Activated CD8-positive, alpha-beta T cell treated with anti-CD3 and anti-CD28 coated beads, Interleukin-2, amount 10 ng/mL, durations not matched to agents 7 days and 5 days (primary cell): ENCODE measurements at places on chromosomes 7 and 10. TPM values are rescaled to one million over a fixed set of nuclear protein-coding genes. Genes with fewer than 3 reads are reported as not detected.

- H3K27ac ChIP-seq = no peak overlapping the region
- DNase-seq = no peak
- H3K4me3 ChIP-seq = no peak overlapping the region
- H3K4me1 ChIP-seq = peaks cover 17% of the 10 kb centered on the region
Measured at GRCh38 chr10:13891128-13892000, 304.6 kb downstream of the PRPF18 start.

GRCh38 chr7:113799896-113800295 is 118.9 kb downstream of the PPP1R3A start:
- DNase-seq = no peak
- H3K4me3 ChIP-seq = no peak overlapping the region
- H3K36me3 ChIP-seq = no peaks in the 10 kb centered on the region
- H3K4me1 ChIP-seq = no peaks in the 10 kb centered on the region
- no peak overlapping the region for H3K27ac ChIP-seq
- H3K27me3 ChIP-seq = no peaks in the 10 kb centered on the region

DNA sequence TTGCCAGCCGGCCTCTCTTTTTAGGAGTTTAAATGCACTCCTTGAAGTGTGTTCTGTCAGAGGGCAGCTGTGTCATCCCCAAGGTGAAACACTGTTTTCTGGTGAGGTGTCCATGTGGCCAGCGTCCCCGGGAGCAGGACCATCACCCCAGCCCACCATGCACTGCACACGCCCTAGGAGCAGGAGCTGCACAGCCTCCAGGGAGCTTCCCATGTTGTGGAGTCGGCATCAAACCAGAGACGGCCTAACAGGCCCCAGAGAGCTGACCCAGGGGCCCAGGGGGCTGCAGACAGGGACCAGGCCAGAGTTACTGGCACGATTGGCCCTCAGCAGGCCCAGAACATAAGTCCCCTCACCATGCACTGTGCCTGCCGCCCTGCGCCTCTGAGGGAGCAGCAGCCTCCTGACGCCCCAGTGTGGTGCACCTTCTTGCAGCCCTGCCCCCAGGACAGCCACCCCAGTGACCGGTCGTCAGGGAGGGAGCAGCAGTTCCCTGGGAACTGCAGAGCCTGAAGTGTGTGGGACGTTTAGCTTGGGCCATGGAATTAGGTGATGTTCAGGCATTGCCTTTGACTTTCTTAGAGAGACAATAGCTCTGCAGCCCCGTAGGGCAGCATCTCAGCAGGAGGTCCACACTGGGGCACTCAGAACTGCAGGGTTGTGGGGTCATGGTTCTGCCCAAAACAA is 97.9 kb downstream of the NKX6-2 start:
- no peak overlapping the region for H3K27ac ChIP-seq
- H3K27me3 ChIP-seq = no peaks in the 10 kb centered on the region
- no peak overlapping the region for H3K4me3 ChIP-seq
- H3K4me1 ChIP-seq = peaks cover 17% of the 10 kb centered on the region
- H3K36me3 ChIP-seq = peaks cover 13% of the 10 kb centered on the region
- DNase-seq = no peak

GRCh38 chr10:79434821-79435251 is 10.6 kb downstream of the ZCCHC24 start:
- H3K36me3 ChIP-seq = no peaks in the 10 kb centered on the region
- no peaks in the 10 kb centered on the region for H3K27me3 ChIP-seq
- H3K4me3 ChIP-seq = no peak overlapping the region
- peaks cover 11% of the 10 kb centered on the region for H3K4me1 ChIP-seq

GRCh38 chr10:48788554-48788953 is 103.9 kb downstream of the WDFY4 start:
- H3K27ac ChIP-seq = no peak overlapping the region
- H3K4me3 ChIP-seq = no peak overlapping the region
- DNase-seq = no peak
- H3K36me3 ChIP-seq = no peaks in the 10 kb centered on the region
- peaks cover 26% of the 10 kb centered on the region for H3K4me1 ChIP-seq
- peaks cover 18% of the 10 kb centered on the region for H3K27me3 ChIP-seq

DNA sequence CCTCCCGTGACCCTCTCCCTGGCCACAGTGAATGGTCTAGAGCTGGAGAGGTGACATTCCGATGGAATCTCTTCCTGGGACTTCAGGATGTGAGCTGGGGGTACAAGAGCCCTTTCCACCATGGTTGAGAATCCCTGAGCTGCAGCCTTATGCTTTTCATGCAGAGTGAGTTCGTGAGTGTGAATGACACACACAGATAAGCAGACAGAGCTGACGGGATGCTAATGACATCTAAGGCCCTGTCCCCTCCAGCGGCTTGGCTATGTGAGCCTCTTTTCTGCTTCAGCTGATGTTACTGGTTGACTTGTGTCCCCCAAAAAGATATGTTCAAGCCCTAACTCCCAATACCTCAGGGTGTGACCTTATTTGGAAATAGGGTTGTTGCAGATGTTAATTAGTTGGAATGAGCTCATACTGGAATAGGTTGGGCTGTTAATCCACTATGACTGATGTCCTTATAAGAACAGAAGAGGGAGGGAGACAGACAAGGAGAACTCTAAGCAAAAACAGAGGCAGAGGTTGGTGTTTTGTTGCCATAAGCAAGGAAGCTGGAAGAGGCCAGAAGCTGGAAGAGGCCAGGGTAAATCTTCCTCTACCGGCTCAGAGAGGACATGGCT is 111.1 kb upstream of the AFAP1L2 start:
- H3K27me3 ChIP-seq = no peaks in the 10 kb centered on the region
- H3K4me3 ChIP-seq = no peak overlapping the region
- peaks cover 29% of the 10 kb centered on the region for H3K36me3 ChIP-seq
- H3K27ac ChIP-seq = peak overlapping the region; percentile 1
- DNase-seq = no peak

DNA sequence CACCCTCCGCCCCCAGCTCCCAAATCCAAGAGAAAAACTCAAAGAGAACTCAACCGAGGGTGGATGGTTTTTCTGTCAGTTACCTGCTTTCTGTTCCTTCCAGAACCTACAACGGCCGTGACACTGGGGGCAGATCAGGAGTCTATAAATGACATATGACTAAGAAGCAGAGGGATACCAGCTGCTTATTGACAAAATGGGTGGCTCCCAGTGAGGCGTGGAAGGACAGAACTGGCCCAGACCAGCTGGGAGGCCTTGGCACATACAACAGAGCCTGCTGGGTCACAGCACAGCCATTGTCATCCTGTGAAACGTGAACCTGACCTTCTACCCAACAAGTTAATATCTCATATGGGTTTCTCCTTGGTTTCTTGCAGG is 84.3 kb upstream of the ADRB1 start:
- H3K36me3 ChIP-seq = peaks cover 4% of the 10 kb centered on the region
- no peak overlapping the region for H3K4me3 ChIP-seq
- peaks cover 52% of the 10 kb centered on the region for H3K4me1 ChIP-seq
- H3K27ac ChIP-seq = no peak overlapping the region

- peaks cover 3% of the 10 kb centered on the region for H3K4me1 ChIP-seq
- no peak overlapping the region for H3K4me3 ChIP-seq
- no peaks in the 10 kb centered on the region for H3K36me3 ChIP-seq
- H3K27me3 ChIP-seq = no peaks in the 10 kb centered on the region
- no peak overlapping the region for H3K27ac ChIP-seq
- no peak for DNase-seq
Measured at GRCh38 chr10:74947781-74948401, 121.5 kb downstream of the KAT6B start.

DNA sequence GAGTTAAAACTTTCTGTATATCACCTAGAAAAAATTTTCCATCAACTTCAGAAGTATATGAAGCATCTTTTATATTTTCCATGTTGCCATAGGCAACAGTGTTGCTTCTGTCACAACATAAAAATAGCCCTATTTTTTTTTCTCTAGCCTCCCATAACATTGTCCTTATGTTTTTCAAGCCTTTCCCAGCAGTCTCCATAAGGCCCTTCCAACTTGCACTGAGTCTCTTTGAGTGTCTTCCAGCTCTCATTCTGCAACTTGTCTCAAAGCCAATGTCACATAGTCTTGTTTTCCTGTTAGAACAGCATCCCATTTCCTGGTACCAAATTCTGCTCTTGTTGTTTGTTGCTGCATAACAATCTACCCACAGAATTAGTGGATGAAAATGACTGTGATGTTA is 1055.5 kb upstream of the GHITM start:
- no peak overlapping the region for H3K27ac ChIP-seq
- H3K4me3 ChIP-seq = no peak overlapping the region
- DNase-seq = no peak
- no peaks in the 10 kb centered on the region for H3K36me3 ChIP-seq
- H3K4me1 ChIP-seq = no peaks in the 10 kb centered on the region

GRCh38 chr7:84654273-84654672 is 459.7 kb upstream of the SEMA3A start:
- no peaks in the 10 kb centered on the region for H3K4me1 ChIP-seq
- no peaks in the 10 kb centered on the region for H3K27me3 ChIP-seq
- H3K4me3 ChIP-seq = no peak overlapping the region
- no peak for DNase-seq
- no peak overlapping the region for H3K27ac ChIP-seq
- no peaks in the 10 kb centered on the region for H3K36me3 ChIP-seq

GRCh38 chr7:41323806-41324205 is 379.1 kb downstream of the INHBA start:
- H3K27me3 ChIP-seq = no peaks in the 10 kb centered on the region
- H3K36me3 ChIP-seq = no peaks in the 10 kb centered on the region
- no peak for DNase-seq
- H3K4me3 ChIP-seq = no peak overlapping the region

DNA sequence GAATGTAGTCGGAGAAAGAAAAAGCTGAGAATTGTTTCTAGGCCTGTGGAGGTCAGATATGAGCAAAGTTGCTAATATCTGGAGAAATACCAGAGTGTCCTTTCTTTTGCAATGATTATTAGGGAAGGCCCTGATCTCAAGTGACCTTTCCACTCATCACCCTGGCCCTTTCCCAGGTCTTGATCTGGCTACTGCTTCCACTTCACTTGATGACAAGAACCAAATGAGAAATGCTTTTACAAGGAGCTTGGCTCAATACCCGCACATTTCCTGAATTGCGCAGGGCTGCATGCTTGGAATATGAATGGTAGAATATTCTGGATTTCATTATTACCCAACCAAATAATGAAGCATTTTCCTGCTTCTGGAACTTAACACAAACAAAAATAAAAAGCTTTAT is 104.6 kb downstream of the ITGB8 start:
- H3K4me3 ChIP-seq = no peak overlapping the region
- no peak overlapping the region for H3K27ac ChIP-seq
- H3K36me3 ChIP-seq = no peaks in the 10 kb centered on the region
- no peaks in the 10 kb centered on the region for H3K4me1 ChIP-seq

DNA sequence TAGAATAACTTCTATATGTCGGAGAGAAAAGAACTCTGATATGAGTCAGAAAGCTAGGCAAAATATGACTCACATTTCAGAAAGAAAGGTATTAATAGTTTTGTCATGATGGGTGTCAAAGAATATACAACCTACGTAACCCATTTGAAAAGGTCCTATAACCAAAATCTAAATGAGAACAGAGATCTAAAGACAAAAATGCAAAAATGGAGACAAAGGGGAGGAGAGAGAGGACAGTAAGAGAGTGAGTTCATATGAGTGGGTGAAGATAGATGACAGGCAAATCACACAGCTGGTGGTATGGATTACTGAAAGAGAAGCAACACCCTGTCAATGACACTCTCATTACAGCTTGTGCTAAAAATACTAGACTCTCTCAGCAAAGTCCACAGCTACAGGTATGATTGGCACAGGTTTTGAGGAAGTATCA is 25.6 kb downstream of the ANKMY2 start:
- H3K27ac ChIP-seq = no peak overlapping the region
- no peaks in the 10 kb centered on the region for H3K27me3 ChIP-seq
- H3K36me3 ChIP-seq = peaks cover 42% of the 10 kb centered on the region
- no peak for DNase-seq
- H3K4me3 ChIP-seq = no peak overlapping the region

- H3K4me1 ChIP-seq = no peaks in the 10 kb centered on the region
- H3K27me3 ChIP-seq = no peaks in the 10 kb centered on the region
- H3K36me3 ChIP-seq = no peaks in the 10 kb centered on the region
- H3K4me3 ChIP-seq = no peak overlapping the region
- H3K27ac ChIP-seq = no peak overlapping the region
Measured at GRCh38 chr7:80496586-80496985, 15.3 kb downstream of the GNAT3 start.

DNA sequence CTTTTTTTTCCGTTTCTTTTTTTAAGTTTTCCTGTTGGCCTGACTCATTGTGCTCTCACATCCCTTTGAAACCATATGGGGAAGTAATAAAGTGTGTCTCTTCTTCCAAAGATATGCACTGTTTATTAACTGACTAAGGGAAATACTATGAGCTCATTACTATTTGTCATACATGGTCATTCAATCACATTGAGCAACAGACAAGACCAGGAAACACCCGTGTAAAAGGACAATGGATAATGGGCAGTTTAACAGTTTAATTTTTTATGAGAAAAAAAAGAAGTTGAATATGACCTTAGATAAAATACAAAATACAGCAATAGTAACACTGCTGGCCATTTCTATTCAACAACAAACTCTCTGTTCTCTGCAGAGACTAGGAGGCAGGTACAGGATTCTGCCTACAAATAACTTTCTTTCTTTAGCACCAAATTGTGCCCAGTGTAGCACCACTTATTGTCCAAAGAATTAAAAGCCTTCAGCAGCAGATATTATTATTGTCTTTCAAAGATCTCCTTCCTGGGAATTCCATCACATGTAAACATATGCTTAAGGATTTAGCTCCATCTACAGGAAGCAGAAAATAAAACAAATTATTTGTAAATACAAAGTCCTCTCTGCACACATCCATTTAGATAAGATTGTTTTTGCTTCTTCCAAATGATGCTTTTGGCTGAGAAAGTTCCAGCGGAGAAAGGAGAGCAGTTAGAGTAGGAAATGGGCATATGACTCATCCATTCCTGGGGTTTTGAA is 55.0 kb upstream of the AKR1E2 start:
- H3K4me1 ChIP-seq = no peaks in the 10 kb centered on the region
- no peak overlapping the region for H3K27ac ChIP-seq
- H3K4me3 ChIP-seq = no peak overlapping the region
- no peak for DNase-seq
- peaks cover 21% of the 10 kb centered on the region for H3K27me3 ChIP-seq

DNA sequence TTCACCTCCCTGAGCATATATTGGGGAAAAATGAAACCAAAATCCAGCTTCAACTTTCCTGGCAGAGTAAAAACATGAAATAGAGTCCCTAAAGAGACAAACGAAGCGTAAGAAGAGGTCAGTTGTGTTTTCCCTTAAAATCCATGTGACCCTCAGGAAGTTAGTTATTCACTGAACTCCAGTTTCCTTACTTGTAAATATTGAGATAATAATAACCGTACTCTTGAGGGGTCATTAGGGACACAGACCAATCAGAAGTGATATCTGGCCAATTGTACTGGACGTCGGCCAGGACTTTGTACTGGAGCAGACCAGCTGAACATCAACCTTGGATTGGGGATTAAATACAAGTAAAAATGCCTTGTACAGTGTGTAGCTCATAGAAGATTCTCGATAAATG is 167.0 kb downstream of the GATA3 start:
- no peak overlapping the region for H3K27ac ChIP-seq
- H3K27me3 ChIP-seq = no peaks in the 10 kb centered on the region
- no peak for DNase-seq
- no peak overlapping the region for H3K4me3 ChIP-seq

- no peaks in the 10 kb centered on the region for H3K36me3 ChIP-seq
- H3K27me3 ChIP-seq = peaks cover 9% of the 10 kb centered on the region
- no peak overlapping the region for H3K27ac ChIP-seq
- H3K4me1 ChIP-seq = no peaks in the 10 kb centered on the region
- no peak overlapping the region for H3K4me3 ChIP-seq
- DNase-seq = no peak
Measured at GRCh38 chr10:70920519-70920918, 32.2 kb upstream of the PCBD1 start.

The NYAP1 gene
- total RNA-seq = 0.23 TPM

The PRR15 gene
- total RNA-seq = not detected

The NUDCD3 gene
- 80.7 TPM for total RNA-seq

The SYT15 gene
- total RNA-seq = 1.0 TPM

The OR2A1 gene
- total RNA-seq = not detected
